ENCODE measurements at places on chromosomes 7 and 10. TPM values are rescaled to one million over a fixed set of nuclear protein-coding genes. Genes with fewer than 3 reads are reported as not detected.

STRIP2 gene
- total RNA-seq: 2.9 TPM

KAZALD1 gene
- 78.5 TPM for total RNA-seq

C10orf67 gene
- total RNA-seq: not detected

C1QL3 gene
- 0.06 TPM for total RNA-seq

ZNF398 gene
- total RNA-seq: 6.7 TPM

PI4K2A gene
- 25.0 TPM for total RNA-seq

SFTPD gene
- not detected for total RNA-seq

MSMB gene
- total RNA-seq: not detected

ZNF33B gene
- total RNA-seq: 3.3 TPM

TUBGCP2 gene
- total RNA-seq: 71.7 TPM

HTR7 gene
- 3.4 TPM for total RNA-seq

SMIM30 gene
- total RNA-seq: 89.8 TPM

MSS51 gene
- total RNA-seq: 1.2 TPM

ZFAND2A gene
- 13.3 TPM for total RNA-seq

IL6 gene
- 6.7 TPM for total RNA-seq

MYL10 gene
- not detected for total RNA-seq

FGFBP3 gene
- 1.1 TPM for total RNA-seq

SORBS1 gene
- total RNA-seq: 1.5 TPM

ZNF117 gene
- total RNA-seq: 4.7 TPM

CDK1 gene
- total RNA-seq: 43.1 TPM

RGR gene
- total RNA-seq: not detected

NSUN6 gene
- 9.4 TPM for total RNA-seq

ARHGEF35 gene
- 3.0 TPM for total RNA-seq

TMEM196 gene
- not detected for total RNA-seq

PPP1R3C gene
- 124 TPM for total RNA-seq

ANKRD1 gene
- 2.2 TPM for total RNA-seq

ANKRD26 gene
- 8.6 TPM for total RNA-seq

AZGP1 gene
- not detected for total RNA-seq

CNNM1 gene
- under 0.01 TPM for total RNA-seq

C10orf105 gene
- under 0.01 TPM for total RNA-seq

RELN gene
- total RNA-seq: 1.3 TPM

PRDX3 gene
- 124 TPM for total RNA-seq

HMX2 gene
- not detected for total RNA-seq

OR2A7 gene
- 0.26 TPM for total RNA-seq

ZC3HAV1L gene
- total RNA-seq: 2.6 TPM

RNF133 gene
- 0.37 TPM for total RNA-seq

MLXIPL gene
- total RNA-seq: not detected

MYO1G gene
- under 0.01 TPM for total RNA-seq

ADARB2 gene
- total RNA-seq: not detected

SEMA3D gene
- 18.9 TPM for total RNA-seq
